ENCODE measurements at places on chromosomes 2 and 18.

DNA sequence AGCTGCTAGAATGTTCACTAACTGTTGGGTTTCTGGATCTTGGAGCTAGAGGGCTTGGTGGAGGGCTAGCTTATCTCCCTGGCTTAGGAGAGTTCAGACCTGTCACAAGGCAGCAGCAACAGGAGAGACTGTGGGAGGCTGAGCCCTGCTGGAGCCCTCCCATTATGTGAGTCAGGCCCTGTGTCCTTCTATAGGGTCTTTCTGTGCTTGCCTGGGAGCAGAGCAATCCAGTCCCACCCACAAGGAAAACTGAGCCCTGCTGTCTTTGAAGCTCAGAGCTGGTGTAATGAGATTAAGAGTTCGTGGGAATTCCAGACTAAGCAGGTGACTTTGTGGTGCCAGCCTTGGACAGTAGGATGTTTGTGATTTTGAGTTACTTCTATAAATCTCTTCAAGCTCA lies 249.0 kb downstream of the TTC32 start:
- no peak for DNase-seq

- DNase-seq: no peak
Measured at GRCh38 chr18:9876867-9877654, 8.7 kb upstream of the TXNDC2 start.

DNA sequence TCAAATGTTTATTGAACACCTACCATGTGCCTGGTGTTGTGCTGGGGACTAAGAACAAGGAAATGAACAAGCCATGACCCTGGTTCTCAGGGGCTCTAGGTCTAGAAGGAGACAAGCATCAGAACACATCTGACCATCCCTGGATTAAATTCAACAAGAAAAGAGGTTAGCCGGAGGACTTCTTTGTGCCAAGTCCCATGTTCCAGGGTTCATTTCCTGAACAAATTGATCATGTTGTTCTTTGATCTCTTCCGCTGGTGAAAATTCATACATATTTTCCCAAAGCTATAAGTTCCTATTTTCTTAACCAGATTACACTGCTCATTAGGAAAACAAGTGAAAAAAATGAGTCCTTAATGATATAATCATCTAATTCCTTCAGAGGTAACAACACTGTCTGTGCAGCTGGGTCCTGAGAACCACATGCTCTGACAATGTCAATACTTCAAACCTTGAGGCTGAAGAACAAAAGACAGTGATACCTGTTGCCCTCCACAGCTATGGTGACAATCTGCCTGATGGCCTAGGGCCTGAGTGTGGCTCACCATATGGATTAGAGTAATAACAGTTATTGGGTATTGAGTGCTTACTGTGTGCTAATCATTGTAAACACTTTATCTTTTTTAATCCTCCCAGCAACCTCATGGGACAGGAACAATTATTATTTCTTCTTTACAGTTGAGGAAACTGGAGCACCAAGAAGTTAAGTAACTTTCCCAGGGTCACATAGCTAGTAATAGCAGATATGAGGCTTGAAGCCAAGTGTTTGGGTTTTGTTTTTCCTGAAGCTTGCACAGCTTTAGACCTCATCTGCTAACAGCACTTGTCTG lies 24.6 kb upstream of the INO80C start:
- DNase-seq: no peak

DNA sequence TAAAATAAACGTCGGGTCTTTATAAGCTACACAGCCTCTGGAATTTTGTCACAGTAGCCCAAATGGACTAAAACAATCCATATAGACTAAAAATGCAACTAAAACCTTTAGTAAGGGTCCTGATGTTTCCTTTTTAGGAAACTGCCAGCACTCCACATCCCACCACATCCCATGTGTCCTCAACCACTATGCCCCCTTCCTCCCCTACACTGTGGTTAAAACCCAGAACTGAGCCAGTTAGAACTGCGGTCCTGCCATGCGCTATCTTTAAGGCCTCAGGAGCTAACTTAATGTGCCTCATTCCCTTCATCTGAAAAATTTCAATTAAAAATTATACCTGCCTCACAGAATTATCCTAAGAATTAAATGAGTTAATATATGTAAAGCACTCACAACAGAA lies 41.1 kb downstream of the ACVR1 start:
- DNase-seq: no peak

- no peak for DNase-seq
Measured at GRCh38 chr2:220781622-220782241, 790.4 kb downstream of the EPHA4 start.

GRCh38 chr18:45671321-45671720 lies 52.7 kb upstream of the SLC14A1 start:
- no peak for DNase-seq

- DNase-seq: no peak
Measured at GRCh38 chr2:127508023-127508630, 18.2 kb downstream of the IWS1 start.

GRCh38 chr2:189022053-189022481 lies 47.9 kb downstream of the COL3A1 start:
- DNase-seq: no peak

GRCh38 chr2:152623076-152623740 lies 94.1 kb downstream of the PRPF40A start:
- DNase-seq: no peak
